Astrocyte of the cerebellum (primary cell): ENCODE measurements at places on chromosomes 4 and X.
A peak's percentile ranks its signal among the peaks of the same experiment; 100 is the strongest.

GRCh38 chr4:1466034-1466862 is 60.0 kb upstream of the NKX1-1 start:
- no peak for DNase-seq

DNA sequence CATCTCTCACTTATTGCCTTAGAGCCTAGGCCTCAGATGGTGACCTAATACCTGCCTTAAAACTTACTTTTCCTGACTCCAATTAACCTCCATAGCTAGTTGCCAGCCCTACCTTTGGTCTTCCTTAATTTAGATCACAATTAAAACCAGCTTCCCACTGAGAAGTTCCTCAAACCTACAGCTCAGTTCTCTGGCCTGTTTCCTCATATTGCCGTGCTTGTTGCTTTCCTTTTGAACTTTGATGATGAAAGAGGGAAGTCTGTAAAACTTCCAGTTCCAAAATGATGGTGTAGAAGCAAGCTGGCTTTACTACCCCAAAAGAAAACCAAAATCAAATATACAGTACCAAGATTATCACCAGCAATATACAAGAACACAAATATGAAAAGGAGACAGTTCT is 28.9 kb upstream of the CAMK2D start:
- DNase-seq = no peak

DNA sequence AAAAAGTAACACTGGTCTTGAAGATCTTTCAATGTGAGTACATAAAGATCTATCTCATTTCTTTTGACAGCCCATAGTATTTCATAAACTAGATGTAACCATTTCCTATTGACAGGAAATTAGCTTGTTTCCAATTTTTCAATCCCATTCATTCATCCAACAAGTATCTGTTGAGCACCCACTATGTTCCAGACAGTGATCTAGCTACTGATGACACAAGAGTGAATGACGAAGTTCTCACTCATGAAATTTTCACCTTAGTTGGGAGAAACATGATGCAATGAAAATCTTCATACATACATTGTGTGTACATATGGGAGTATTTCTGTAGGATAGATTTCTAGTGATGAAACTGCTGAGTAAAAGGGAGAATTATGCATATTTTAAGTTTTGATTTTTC is 1.7 kb downstream of the CD38 start:
- DNase-seq = no peak

GRCh38 chrX:16440446-16440845 is 209.5 kb upstream of the S100G start:
- no peak for DNase-seq

DNA sequence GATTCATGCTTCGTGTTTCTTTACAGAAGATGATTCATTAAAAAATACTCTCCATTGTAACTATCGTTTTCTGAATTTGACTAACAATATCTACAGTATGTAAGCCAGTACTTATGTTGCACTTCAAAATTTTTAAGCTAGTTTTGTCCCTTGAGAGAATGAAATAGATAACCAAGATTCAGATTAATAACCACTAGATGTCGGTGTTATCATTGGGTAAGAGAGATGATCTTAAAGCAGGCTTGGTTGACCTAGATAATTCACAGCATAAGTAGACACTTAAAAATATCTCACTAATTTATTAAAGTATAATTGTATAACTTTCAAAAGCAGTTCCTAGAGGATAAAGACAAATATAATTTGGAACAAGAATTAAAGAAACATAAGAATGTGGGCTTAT is 430.9 kb downstream of the C4orf33 start:
- no peak for DNase-seq

DNA sequence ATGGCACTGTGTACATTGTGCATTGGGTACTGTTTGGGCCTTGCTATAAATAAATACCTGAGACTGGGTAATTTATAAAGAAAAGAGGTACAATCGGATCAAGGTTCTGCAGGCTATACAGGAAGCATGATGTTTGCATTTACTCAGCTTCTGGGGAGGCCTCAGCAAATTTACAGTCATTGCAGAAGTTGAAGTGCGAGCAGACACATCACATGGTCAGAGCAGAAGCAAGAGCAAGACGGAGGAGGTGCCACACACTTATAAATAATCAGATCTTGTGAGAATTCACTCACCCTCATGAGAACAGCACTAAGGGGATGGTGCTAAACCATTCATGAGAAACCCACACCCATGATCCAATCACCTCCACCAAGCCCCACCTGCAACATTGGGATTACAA is 505.0 kb downstream of the ARAP2 start:
- no peak for DNase-seq

GRCh38 chr4:174521800-174522182 is 497 bp downstream of the HPGD start:
- DNase-seq = no peak

GRCh38 chrX:20224814-20225487 is 41.8 kb downstream of the RPS6KA3 start:
- DNase-seq = peak; percentile 12

GRCh38 chr4:5052726-5053425 is 1.6 kb downstream of the STK32B start:
- DNase-seq = no peak

DNA sequence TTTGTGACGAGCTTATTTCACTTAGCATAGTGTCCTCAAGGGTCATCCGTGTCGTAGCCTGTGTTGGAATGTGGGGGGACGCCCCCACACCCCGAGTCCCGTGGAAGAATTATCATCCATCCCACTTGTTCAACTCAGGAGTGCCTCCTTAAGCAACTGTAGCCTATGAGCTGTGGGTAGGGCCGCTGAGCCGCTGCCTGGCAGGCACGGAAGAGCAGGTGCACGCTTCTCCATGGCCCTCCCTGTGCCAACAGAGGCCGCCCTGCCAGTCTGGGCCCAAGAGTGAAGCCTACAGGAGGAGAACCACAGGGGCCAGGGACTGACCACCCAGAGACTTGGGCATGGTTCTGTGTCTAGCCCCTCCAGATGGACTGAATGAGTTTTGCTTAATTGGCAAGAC is 2.3 kb upstream of the RGS12 start:
- DNase-seq = no peak
